ENCODE measurements at places on chromosomes 7 and 10. TPM values are rescaled to one million over a fixed set of nuclear protein-coding genes. Genes with fewer than 3 reads are reported as not detected.

Gene SCART1
- 11.2 TPM for total RNA-seq

Gene EPDR1
- total RNA-seq, result 0.41 TPM

Gene PANK1
- 4.3 TPM for total RNA-seq

- DNase-seq, result no peak
- no peak overlapping the region for H3K4me3 ChIP-seq
- no peaks in the 10 kb centered on the region for H3K36me3 ChIP-seq
- H3K27ac ChIP-seq, result no peak overlapping the region
- H3K27me3 ChIP-seq, result no peaks in the 10 kb centered on the region
- no peaks in the 10 kb centered on the region for H3K4me1 ChIP-seq
Observed at GRCh38 chr10:119222537-119222936, 15.2 kb downstream of the GRK5 start.

- no peaks in the 10 kb centered on the region for H3K36me3 ChIP-seq
- H3K4me1 ChIP-seq, result no peaks in the 10 kb centered on the region
- DNase-seq, result no peak
- no peak overlapping the region for H3K27ac ChIP-seq
- H3K4me3 ChIP-seq, result no peak overlapping the region
Observed at GRCh38 chr7:81704595-81704994, 65.3 kb downstream of the HGF start.

DNA sequence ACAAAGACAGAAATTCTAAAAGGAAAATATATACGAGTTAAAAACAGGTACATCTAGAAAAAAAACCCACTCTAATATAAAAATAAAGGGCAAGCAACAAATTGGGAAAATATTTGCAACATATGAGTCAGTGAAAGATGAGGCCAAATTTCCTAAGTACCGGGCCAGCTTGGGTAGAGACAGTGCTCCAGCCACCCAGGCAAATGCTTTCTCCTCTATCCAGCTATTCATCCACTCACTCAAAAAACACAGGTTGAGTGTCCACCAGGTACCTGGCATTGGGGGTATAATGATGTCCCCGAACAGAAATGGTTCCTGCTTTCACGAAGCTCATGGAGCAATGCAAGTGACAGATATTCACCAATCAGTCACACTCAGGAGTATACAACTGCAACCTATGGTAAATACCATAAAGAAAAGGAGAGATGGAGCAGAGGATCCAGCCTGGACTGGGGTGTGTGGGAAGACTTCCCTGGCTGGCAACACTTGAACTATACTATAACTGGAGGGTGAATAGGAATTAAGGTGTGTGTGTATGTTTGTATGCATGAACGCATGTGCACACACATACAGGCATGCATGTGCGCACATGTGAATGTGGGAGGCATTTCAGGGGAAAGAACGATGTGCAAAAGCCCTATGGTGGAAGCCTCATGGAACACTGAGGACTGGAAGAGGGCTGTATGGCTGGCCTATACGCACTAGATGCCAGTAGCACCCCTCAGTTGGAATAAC, 2.3 kb downstream of the ARHGAP22 start:
- no peak overlapping the region for H3K27ac ChIP-seq
- no peaks in the 10 kb centered on the region for H3K4me1 ChIP-seq
- H3K27me3 ChIP-seq, result no peaks in the 10 kb centered on the region
- no peak for DNase-seq
- H3K36me3 ChIP-seq, result no peaks in the 10 kb centered on the region
- H3K4me3 ChIP-seq, result no peak overlapping the region

Gene PTPRE
- 24.4 TPM for total RNA-seq

DNA sequence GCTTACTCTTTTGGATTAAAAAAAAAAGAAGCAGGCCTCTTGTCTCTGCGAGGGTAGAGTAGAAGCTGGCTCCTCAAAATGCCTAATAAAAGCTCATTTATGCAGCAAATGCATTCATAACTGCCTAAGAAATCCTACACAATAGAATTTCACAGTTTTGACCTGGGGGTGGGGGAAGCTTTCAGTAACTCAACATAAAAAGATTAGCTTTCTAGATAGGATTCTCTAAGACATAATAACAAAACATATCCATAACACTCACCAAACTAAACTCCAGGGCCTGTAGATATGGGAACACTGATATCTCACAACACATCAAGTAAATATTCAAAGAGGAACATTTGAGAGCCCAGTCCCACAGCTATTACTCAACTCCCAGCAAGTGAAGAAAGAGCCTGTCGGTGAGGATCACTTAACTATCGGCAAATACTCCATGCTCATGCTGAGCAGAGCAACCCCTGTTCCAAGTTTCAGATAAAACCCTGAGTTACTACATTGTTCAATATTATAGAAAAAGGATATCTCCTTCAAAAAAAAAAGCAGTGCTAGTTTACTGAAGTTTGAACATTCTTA, 88.1 kb downstream of the COBL start:
- no peak overlapping the region for H3K27ac ChIP-seq
- H3K4me3 ChIP-seq, result no peak overlapping the region
- H3K27me3 ChIP-seq, result no peaks in the 10 kb centered on the region
- no peak for DNase-seq
- no peaks in the 10 kb centered on the region for H3K36me3 ChIP-seq

DNA sequence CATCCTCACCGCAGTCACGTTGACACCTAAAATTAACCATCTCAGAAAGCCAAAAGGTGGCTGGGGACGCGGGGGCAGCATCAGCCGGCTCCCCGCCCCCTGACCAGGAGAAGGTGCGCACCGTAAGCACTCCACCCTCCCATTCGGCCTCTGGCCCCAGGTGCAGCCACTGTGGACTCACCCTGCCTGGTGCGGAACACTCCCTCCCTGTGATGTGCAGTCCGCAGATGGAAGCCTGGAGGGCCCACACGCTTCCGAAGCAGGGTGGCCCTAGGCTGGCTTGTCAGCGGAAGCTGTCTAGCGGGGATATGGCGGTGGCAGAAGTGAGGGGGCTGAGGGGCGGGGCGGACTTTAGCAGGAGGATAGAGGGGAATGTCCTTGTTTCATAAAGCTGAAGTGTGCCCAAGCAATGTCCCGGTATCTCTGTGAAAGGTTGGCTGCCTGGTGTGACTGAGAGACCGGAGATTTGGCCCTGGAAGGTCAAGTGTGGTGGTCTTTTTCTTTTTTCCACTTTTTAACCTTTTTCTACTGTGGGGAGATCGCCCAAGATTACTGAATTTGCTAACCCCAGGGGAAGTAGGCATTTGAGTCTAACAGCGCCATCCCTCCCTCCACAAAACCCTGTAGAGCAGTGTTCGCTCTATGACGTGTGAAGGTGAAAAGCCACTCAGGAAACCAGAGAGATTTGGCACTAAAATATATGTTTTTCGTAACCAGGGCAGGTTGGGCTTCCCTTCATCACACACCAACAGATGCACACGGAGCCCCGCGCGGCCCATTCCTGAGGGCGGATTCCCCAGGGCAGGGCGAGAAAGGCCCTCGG, 74.7 kb downstream of the CXCL12 start:
- DNase-seq, result no peak
- H3K4me1 ChIP-seq, result no peaks in the 10 kb centered on the region
- H3K36me3 ChIP-seq, result no peaks in the 10 kb centered on the region
- no peak overlapping the region for H3K27ac ChIP-seq
- no peak overlapping the region for H3K4me3 ChIP-seq

DNA sequence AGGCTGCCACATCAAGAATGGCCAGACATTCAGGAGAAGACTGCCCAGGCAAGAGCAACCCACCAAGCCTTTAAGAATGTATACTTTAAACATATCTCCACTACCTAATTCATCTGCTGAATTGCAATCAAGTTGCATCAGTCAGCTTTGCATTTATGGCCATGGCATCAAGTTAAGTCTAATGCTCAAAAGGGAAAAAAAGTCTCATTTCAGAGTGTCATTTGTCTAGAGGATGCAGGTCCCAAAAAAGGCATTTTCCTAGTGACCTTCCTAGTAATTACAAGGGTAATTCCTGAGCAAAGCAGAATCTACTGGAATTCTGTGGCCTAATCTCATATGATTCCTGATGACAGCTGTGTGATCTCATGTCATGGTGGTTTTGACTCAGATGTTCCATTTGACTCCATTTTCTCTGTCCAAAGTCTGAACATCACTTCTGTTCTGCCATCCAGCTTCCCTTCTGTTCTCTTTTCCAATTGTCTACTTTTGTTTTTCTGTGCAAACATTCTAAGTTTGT, 7.3 kb upstream of the CABCOCO1 start:
- H3K4me1 ChIP-seq, result no peaks in the 10 kb centered on the region
- H3K27me3 ChIP-seq, result no peaks in the 10 kb centered on the region
- no peak overlapping the region for H3K4me3 ChIP-seq
- H3K27ac ChIP-seq, result no peak overlapping the region

DNA sequence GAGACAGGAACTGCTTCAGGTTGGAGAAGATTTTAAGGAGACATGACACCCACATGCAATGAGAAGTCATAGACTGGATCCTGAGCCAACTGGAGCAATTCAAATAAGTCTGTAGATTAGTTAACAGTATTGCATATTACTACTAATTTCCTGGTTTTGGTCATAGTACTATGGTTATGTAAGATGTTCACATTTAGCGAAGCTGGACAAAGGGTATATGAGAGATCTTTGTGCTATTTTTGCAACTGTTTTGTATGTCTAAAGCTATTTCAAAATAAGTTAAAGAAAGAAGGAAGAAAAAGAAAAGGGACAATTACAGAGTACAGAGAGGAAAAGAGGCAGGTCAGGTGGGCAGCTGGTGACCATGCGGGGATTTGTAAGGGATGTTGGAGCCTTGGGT, 116.5 kb upstream of the SVIL start:
- no peak for DNase-seq
- H3K27me3 ChIP-seq, result no peaks in the 10 kb centered on the region
- no peaks in the 10 kb centered on the region for H3K4me1 ChIP-seq
- no peak overlapping the region for H3K27ac ChIP-seq

DNA sequence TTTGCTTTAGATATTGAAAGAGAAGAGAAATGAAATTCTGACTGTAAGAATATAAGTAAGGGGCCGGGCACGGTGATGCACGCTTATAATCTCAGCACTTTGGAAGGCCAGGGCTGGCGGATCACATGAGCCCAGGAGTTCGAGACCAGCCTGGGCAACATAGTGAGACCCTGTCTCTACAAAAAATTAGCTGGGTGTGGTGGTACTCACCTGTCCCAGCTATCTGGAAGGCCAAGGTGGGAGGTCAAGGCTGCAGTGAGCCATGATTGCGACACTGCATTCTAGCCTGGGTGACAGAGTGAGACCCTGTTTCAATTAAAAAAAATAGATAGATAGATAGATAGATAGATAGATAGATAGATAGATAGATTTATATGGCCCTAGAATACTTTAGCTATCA, 82.3 kb downstream of the BTRC start:
- H3K36me3 ChIP-seq, result no peaks in the 10 kb centered on the region
- H3K4me1 ChIP-seq, result no peaks in the 10 kb centered on the region
- H3K4me3 ChIP-seq, result no peak overlapping the region

DNA sequence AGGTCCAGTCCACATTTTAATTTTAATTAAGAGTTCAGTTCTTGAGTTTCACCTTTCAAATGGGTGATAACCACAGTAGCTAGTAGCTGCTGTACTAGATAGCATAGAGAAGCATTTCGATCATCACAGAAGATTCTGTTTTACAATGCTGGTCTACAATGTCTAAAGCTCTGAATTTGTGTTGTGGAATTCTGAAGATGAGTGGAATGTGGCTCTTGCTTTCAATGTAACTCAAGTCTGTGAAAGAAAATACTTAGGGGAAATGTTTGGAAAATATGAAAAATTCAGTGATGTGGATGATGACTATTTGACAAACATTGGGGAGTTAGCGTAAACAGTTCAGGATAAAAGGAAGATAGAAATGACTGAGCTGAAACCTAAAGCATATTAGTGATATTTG, 139.4 kb downstream of the GNAT3 start:
- no peak overlapping the region for H3K27ac ChIP-seq
- no peaks in the 10 kb centered on the region for H3K4me1 ChIP-seq
- DNase-seq, result no peak
- H3K4me3 ChIP-seq, result no peak overlapping the region
- H3K27me3 ChIP-seq, result no peaks in the 10 kb centered on the region
- H3K36me3 ChIP-seq, result no peaks in the 10 kb centered on the region

DNA sequence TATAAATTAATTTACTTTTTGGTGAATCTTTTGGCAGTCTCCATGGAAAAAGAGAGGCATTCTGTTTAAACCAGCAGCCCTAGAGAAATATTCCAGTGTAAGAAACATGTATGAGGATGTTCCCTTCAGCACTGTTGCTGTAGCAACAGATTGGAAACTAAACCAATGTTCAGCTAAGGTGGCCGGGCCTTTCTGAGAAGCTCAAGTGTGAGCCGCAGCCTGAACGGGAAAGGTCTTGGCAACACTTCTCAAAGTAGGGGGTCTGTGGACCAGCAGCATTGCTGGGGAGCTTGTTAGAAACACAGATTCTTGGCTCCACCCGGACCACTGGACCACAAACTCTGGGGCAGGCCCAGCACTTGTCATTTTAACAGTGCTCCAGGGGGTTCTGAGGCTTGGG, 36.2 kb downstream of the RAMP3 start:
- H3K27ac ChIP-seq, result no peak overlapping the region
- H3K36me3 ChIP-seq, result no peaks in the 10 kb centered on the region
- no peaks in the 10 kb centered on the region for H3K4me1 ChIP-seq
- H3K27me3 ChIP-seq, result no peaks in the 10 kb centered on the region
- H3K4me3 ChIP-seq, result no peak overlapping the region
- no peak for DNase-seq

- DNase-seq, result no peak
- no peaks in the 10 kb centered on the region for H3K4me1 ChIP-seq
- no peak overlapping the region for H3K27ac ChIP-seq
- H3K36me3 ChIP-seq, result no peaks in the 10 kb centered on the region
- H3K27me3 ChIP-seq, result no peaks in the 10 kb centered on the region
Observed at GRCh38 chr10:131062621-131063260, 248.8 kb downstream of the TCERG1L start.

DNA sequence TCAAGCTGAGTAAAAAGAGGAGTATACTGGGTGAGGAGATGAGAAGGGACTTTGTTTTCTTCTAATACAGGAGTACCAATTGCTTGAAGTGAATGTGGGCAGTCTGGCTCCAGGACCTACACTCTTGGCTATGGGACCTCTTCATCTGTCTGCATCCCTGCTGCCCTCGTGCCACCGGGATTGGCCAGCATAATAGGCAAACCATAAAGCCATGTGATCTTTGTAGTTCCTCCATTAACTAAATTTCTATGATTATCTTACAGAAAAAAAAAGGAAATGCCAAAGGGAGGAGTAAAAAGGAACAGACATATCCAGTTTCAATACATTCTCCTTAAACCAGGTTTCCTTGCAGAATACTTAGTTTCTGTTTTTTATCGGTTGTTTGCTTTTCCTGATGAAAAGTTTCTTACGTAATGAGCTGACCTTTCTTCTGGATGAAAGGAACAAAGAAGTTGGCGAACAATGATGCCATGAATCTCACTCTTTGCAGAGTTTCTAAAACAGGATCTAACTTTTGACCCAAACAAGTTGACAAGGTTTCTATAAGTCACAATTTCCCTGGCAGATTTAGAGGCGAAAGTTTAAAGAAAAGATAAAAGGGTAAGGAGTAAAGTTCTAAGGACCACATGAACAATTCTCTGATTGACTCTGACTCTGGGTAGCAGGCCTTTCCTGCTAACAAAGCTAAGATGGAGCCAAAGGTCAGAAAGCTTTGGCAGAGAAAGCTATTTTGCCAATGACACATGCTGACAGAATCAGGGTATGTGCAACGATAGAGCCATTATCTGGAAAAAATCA, 54.1 kb downstream of the LAMB1 start:
- no peak overlapping the region for H3K4me3 ChIP-seq
- no peak for DNase-seq
- no peak overlapping the region for H3K27ac ChIP-seq
- H3K4me1 ChIP-seq, result no peaks in the 10 kb centered on the region
- H3K36me3 ChIP-seq, result no peaks in the 10 kb centered on the region

- DNase-seq, result peak; percentile 13
- H3K27ac ChIP-seq, result no peak overlapping the region
- H3K36me3 ChIP-seq, result no peaks in the 10 kb centered on the region
- H3K4me3 ChIP-seq, result no peak overlapping the region
Observed at GRCh38 chr7:157577061-157577460, 240.3 kb downstream of the DNAJB6 start.

Gene HOXA11
- not detected for total RNA-seq

Data from CD4-positive, alpha-beta memory T cell (primary cell).